ENCODE measurements at places on chromosomes 1 and 21. TPM values are rescaled to one million over a fixed set of nuclear protein-coding genes. Genes with fewer than 3 reads are reported as not detected.

The PDPN gene
- total RNA-seq, result not detected

The KCNE1 gene
- not detected for total RNA-seq

The TAS1R1 gene
- not detected for total RNA-seq

The SLC44A5 gene
- not detected for total RNA-seq

The DIPK1A gene
- 8.8 TPM for total RNA-seq

The GPR25 gene
- not detected for total RNA-seq

The MMP23B gene
- 1.5 TPM for total RNA-seq

The CDK18 gene
- 1.0 TPM for total RNA-seq

The AGT gene
- total RNA-seq, result not detected

The ZBTB8A gene
- total RNA-seq, result 4.0 TPM

The DNASE2B gene
- total RNA-seq, result not detected

The CENPF gene
- total RNA-seq, result 87.6 TPM

The CRYAA gene
- total RNA-seq, result not detected

The GBP4 gene
- total RNA-seq, result 0.03 TPM

The PRRX1 gene
- total RNA-seq, result not detected

The VWA5B1 gene
- not detected for total RNA-seq
